ENCODE measurements at places on chromosomes 7 and 10. TPM values are rescaled to one million over a fixed set of nuclear protein-coding genes. Genes with fewer than 3 reads are reported as not detected.

CPA4 gene
- 0.74 TPM for total RNA-seq

GRCh38 chr10:6978187-6978627 is 398.1 kb upstream of the PRKCQ start:
- DNase-seq, result no peak

GRCh38 chr10:4343091-4343490 is 482.9 kb upstream of the AKR1E2 start:
- DNase-seq, result no peak

DNA sequence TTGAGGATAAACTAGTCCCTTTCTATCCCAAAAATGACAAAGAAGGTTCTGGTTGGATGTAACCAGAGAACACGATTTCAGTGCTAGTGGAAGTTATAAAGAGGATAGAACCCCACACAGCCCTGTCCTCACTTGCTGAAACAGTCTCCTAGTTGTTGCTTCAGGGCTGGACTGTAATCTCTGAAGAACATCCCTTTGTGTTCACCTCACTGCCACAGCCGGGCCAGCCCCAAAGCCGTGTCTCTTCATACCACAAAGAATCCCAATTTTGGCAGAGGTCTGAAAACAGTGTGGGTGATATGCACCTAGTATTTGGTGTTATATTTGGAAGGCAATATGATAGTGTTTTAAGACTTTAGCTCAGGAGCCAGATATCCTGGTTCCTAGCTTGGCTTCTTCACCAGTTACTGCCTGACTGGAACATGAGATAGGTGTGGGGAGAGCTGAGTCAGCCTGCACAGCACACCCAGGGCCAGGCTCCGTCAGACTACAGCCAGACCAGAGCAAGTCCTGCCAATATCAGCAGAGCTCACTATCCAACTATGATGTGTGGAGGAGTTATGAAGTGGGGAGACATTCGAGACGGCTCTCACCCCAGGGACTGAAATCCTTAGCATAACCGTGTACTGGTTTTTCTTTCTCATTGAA is 21.2 kb downstream of the CYP3A4 start:
- no peak for DNase-seq

- DNase-seq, result no peak
Observed at GRCh38 chr7:90173127-90173844, 19.0 kb downstream of the STEAP1 start.

Data from dermis blood vessel endothelial cell (primary cell).